Posterior vena cava (tissue), 2 donors: ENCODE measurements at places on chromosomes 4 and X. TPM values are rescaled to one million over a fixed set of nuclear protein-coding genes. Genes with fewer than 3 reads are reported as not detected.

Gene GSX2
- not detected for total RNA-seq

Gene DOCK11
- total RNA-seq, result 43.2 TPM

Gene PAGE2
- total RNA-seq, result not detected

Gene SERTM2
- 0.28 TPM for total RNA-seq

Gene CACNA1F
- 0.10 TPM for total RNA-seq

Gene FRG2
- not detected for total RNA-seq

Gene ACE2
- 1.0 TPM for total RNA-seq

Gene HTR2C
- not detected for total RNA-seq

Gene PAGE4
- not detected for total RNA-seq

Gene ART3
- total RNA-seq, result 0.37 TPM

Gene TMEM192
- 13.8 TPM for total RNA-seq
